Hematopoietic multipotent progenitor cell treated with erythropoietin and hydrocortisone succinate and interleukin-3 and kit ligand, for 17 days (in vitro differentiated cells): ENCODE measurements at places on chromosomes 12 and 14.

DNA sequence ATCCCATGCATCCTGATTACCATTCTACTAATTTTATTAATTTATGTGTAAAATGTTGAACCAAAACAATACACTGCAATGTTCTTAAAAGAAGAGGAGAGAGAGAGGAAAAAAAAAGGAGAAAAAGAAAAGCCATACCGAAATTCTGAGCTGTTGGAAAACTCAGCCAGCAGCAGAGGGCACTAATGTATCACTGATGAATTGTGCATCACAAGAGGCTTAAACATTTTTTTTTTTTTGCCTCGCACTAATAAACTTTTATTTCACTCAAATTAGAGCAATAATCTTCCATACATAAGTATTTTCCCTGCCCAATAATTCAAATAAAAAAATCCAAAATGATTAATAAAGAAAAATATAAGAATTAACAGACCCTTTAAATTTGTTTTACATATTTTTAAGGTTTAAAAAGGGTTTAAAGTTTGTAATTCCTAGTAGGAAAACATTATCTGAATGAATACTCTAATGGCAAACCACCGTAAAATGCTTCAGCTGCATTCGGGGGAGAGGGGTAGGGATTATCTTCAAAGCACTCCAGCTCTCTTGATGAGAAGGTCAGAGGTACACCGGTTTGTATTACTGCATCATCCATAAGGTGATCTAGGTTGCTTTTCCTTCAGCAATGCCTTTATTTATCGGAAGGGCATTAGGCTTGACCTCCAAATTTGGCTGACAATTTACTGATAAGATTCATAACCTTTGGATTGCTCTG, 41.9 kb downstream of the ATP23 start:
- DNase-seq = no peak

DNA sequence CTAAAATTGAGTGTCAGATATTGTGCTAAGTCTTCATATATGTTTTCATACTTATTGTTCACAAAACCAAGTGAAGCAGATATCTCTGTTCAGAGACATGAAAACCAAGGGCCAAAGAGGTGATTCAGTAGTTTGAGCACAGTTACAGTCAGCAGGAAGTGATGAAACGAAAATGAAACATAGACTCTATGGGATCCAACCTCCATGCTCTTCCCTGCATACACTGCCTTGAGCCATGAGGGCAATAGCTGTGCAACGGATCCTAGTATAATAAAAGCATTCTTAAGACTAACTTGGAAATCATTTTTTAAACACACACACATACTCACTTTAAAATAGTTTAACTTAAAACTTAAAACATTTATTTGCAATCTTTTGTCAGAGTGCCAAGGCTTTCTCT, 27.9 kb downstream of the ESR2 start:
- DNase-seq = no peak

GRCh38 chr12:105729926-105730325, 399.4 kb downstream of the C12orf75 start:
- no peak for DNase-seq

GRCh38 chr14:74483321-74483720, 9.8 kb downstream of the NPC2 start:
- DNase-seq = no peak

DNA sequence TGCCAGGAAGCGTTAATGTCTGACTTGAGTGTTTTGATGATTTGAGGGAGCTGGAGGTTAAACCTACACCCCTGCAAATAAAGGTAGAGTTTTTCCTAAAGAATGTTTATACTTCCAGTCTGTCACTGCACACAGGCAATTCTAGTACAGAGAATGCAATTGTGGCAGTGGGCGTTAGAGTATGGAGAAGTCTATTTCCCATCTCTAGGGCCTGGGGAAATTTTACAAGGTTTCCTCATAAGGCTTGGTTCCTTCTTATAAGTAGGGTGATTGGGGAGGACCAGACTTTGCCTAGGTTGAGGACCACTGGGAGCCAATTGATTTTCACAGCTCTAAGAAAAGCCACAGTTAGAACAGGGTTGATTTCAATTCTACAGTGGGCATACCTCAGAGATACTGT, 44.3 kb downstream of the IFNG start:
- no peak for DNase-seq

DNA sequence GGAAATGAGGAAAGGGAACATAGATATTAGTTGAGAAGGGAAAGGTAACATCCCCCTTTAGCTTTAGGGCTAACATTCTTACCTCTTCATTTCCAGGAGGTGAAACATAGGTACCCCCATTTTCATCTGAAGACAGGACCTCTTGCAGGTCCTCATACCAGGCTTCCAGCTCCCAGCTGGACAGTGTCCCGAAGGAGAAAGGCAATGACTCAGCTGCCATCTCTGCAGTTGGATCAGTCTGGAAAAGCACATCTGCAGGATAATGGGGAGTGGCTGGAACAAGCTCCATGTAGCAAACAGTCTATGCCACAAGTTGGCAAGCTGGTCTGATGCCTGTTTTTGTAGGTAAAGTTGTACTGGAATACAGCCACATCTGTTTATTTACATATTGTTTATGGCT, 3.1 kb downstream of the DDIT3 start:
- peak; percentile 49 for DNase-seq

DNA sequence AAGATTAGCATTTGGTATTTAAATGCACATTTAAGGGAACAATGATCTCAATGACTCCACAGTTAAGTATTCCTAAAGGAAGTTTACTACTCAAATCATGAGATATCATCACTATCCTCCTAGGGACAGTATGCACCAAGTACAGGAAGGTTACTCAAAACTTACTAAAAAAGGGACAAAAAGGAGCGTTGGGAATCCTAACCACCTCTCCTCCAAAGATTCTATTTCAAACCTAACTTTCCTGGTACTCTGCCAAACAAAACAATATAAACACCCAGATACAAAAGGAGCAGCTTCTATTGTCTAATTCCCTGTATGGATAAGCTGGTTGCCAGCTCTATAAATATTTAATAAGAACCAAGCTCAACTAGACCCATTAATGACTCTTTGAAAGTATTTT, 377.7 kb downstream of the NUAK1 start:
- DNase-seq = no peak

DNA sequence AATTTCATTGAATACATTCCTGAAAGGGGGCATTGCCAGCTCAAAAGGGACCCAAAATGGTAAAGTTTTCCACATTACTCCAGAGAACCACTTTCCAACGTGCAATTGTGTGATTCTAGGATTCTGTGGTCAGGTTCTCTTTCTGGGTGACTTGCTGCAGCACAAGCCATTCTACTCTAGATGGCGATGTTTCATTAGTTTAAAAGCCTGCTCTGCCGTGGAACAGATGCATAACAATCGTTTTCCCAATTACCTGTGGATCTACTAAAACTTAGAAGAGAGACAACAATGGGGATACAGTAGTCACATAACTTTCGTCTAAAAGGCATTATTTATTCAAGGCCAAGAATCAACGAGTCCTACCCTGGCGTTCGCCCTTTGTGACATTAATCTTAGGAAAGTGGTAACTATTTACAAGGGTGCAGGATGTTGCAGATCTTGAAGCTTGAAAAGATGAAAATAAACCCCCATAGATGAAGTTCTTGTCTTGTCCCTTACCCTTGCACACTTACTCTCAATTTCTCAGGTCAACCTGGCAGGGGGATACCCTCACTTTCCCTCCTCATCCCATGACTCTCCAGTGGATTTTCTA, 400.9 kb downstream of the SNAPC1 start:
- DNase-seq = no peak

- no peak for DNase-seq
These were observed 19.1 kb downstream of the POU6F1 start for GRCh38 chr12:51198568-51199365.

- DNase-seq = no peak
These were observed 480 bp downstream of the PTPN6 start for GRCh38 chr12:6951551-6952120.

DNA sequence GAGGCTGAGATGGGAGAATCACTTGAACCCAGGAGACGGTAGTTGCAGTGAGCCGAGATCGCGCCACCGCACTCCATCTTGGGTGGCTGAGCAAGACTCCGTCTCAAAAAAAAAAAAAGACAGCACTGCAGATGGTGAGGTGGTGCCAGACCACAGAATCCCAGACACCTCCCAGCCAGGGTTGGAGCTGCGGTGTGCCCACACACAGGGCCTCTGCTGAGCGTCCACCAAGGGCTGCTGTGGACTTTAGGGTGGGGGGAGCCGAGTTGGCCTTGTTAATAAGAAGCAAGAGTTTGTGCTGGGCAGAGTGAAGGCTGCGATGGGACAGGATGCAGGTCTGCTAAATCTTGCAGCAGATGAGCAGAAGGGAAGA, 14.2 kb downstream of the KMT5A start:
- no peak for DNase-seq

GRCh38 chr14:97077253-97077653, 280.1 kb downstream of the VRK1 start:
- DNase-seq = no peak

- DNase-seq = no peak
These were observed 82.1 kb downstream of the PLXNC1 start for GRCh38 chr12:94230357-94230905.
